Activated T-cell treated with anti-CD3 and anti-CD28 coated beads, Interleukin-2, amount 50 U/mL, for 72 hours (primary cell): ENCODE measurements at places on chromosomes 11 and 22. TPM values are rescaled to one million over a fixed set of nuclear protein-coding genes. Genes with fewer than 3 reads are reported as not detected.

- no peak for DNase-seq
Measured at GRCh38 chr11:132114185-132114584, 743.8 kb downstream of the NTM start.

DNA sequence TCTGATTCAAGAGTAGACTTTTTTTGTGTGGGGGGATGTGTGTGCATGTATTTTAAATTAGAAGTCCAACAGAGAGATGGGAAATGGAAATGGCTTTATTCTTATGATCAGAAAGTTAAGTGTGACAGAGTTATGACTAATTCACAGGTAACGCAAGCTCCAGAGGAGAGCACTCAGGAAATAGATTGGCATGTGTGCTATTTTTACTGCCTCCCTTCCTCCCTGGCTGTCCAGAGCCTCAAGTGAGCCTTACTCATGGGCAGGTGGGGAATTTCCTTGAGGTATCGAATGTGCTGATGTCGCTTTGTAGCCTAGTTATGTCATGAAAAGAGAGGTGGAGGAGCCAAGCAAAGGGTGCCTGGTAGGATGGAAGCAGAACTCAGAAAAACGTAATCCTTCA, 70.3 kb upstream of the BDNF start:
- DNase-seq, result no peak

- no peak for DNase-seq
Measured at GRCh38 chr22:42134100-42135020, 3.8 kb upstream of the CYP2D6 start.

- no peak for DNase-seq
Measured at GRCh38 chr11:132644520-132645239, 887.6 kb downstream of the OPCML start.

- DNase-seq, result no peak
Measured at GRCh38 chr22:34976474-34976873, 89.5 kb upstream of the ISX start.

DNA sequence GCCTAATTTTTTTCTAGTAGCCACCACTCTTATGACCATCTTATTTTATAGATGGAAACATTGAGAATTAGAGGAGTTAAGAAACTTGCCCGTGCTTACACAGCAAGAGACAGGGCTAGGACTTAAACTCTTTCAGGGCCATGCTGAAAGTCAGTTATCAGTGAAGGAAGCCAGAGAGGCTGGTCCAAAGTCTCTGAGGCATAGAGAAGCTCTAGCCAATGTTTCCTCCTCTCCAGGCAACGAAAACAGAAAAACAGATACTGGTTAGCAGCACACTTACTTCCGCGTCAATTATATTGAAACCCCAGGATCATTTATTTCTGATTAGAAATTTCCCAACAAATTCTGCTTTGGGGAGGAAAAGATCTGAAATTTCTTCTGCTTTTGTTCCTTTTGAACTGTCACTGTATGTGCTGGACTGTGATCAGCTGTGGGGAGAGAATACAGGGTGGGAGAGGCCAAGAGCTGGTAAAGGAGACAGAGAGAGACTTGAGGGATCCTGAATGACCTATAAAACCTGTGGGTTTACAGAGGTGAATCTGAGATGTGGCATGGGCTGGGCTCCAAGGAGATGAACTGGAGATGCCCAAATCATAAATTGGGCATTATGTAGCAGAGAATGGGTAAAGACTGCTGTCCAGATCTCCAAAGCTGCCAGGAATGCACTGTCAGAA, 37.5 kb upstream of the CAPRIN1 start:
- DNase-seq, result no peak

- no peak for DNase-seq
Measured at GRCh38 chr22:32828150-32828549, 26.6 kb downstream of the TIMP3 start.

DNA sequence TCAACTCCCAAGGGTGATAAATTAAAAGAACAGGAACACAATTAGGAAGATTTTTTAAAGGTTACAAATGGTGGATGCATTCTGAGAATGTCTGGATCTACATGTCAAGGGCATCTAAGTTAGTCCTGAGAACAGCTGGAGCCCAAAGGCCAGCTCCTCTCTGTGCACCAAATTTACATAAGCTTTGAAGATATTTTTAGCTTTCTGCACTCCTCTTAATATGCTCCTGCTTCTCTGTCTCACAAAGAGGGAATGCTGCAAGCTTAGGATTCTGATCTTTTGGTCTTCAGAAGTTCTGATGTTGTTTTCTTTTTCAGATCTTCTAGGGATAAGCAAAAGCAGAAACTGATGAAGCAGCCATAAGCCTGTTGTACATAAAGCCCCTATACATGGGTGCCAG, 309.8 kb upstream of the NCAM1 start:
- no peak for DNase-seq

- DNase-seq, result no peak
Measured at GRCh38 chr11:94650756-94651155, 83.6 kb downstream of the PIWIL4 start.

DNA sequence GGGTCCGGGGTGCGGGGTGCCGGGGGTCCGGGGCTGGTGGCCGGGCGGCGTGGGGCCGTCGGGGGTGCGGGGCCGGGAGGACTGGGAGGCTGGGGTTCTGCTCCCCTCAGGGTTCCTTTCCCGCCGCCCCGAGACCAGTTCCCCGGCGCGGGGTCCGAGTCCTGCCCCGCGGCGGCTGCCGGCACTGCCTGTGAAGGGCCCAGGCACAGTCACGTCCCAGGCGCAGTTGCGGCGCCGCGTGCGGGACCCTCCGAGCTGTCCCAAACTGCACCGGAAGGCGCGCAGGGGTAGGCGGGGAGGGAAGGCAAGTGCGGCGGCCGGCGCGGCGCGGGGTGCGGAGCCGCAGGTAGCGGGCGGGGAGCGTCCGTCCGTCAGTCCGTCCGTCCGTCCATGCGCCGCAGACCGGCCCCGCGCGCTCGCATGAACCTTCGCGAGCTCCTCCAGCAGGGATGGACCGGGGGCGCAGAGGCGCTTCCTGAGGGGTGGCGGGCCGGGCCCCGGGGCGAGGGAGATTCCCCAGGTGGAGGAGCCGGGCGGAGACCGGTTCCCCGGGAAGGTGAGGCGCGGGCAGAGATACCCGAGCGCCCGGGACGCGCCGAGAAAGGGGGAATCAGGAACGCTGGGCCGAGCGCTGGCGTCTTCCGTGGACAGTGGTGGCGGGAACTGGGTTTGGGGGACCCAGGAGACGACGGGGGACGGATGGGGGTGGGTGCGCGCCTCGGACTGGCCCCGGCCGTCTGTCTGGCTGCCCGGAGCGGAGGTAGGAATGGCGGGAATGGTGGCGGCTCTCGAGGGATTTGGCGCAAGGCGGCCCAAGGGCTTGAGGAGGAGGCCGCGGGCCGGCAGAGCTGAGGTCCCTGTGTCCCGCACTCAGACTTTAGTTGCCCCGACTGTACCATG, 3.1 kb upstream of the ADORA2A start:
- peak; percentile 64 for DNase-seq

DNA sequence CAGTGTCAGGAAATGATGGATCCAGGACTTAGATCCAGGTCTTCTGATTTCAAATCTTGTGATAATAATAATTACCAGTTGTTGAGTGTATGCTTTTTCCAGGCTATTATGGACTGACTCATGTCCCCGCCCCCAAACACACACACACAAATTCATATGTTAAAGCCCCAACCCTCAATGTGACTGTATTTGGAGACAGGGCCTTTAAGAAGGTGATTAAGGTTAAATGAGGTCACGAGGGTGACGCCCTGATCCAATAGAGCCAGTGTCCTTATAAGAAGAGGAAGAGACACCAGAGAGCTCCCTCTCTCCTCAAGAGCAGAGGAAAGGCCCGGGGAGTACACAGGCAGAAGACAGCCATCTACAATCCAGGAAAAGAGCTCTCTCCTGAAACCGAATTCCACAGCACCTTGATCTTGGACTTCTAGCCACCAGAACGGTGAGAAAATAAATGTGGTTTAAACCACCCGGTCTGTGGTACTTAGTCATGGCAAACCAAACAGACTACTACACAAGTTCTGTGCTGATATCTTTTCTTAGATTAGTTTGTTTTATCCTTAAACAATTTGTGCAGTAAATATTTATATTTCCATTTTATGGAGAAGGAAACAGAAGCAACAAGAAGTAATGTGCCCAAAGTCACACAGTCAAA, 8.2 kb downstream of the TMPRSS5 start:
- DNase-seq, result no peak

DNA sequence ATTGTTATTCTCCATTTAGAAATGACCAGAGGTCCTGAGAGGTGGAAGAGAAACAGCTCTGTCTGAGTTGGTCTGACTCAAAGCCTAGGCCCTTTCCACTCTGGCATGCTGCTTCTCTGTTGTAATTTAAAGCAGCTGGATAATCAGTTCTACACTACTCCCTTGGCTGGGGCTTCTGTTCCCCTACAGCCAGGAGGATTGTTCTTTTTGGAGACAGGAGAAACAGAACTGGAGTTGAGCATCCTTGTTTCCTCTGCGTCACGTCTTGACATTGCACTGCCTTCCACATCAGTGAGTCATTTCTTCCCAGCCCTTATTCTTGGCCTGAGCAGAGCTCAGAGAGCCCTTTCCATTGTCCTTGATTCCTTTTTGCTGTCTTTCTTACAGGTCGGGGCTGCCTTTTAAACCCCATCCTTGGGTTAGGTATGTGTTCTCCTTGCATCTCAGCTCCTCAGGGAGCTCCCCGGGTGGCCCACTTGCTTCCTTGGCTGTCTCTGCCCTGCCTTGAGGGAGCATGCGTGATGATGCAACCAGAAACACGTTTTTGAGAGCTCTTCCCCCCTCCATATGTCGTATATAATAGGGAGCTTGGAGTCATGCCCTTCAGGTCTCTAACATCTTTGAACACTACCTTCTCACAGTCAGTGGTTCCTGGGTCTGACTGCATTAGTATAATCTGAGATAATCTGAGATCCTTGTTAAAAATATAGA, 35.7 kb downstream of the CYB5R2 start:
- no peak for DNase-seq

DNA sequence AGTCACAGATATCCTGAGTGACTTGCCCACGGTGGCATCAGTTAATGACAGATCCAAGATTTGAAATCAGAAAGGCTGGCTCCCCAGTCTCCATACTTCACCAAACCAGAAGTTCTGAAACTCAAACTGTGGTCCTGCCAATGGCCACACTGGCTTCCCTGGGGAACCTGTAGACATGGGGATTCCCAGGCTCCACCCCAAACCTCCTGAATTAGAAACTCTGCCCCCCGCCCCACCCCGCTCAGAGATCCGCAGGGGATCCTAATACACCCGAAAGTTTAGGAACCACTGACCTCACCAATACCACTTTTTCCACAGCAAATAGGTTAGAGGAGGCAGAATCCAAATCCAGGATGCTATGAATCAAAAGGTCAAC, 15.3 kb downstream of the RTN4RL2 start:
- DNase-seq, result no peak

GRCh38 chr11:46896719-46897406, 21.5 kb downstream of the LRP4 start:
- DNase-seq, result no peak

DNA sequence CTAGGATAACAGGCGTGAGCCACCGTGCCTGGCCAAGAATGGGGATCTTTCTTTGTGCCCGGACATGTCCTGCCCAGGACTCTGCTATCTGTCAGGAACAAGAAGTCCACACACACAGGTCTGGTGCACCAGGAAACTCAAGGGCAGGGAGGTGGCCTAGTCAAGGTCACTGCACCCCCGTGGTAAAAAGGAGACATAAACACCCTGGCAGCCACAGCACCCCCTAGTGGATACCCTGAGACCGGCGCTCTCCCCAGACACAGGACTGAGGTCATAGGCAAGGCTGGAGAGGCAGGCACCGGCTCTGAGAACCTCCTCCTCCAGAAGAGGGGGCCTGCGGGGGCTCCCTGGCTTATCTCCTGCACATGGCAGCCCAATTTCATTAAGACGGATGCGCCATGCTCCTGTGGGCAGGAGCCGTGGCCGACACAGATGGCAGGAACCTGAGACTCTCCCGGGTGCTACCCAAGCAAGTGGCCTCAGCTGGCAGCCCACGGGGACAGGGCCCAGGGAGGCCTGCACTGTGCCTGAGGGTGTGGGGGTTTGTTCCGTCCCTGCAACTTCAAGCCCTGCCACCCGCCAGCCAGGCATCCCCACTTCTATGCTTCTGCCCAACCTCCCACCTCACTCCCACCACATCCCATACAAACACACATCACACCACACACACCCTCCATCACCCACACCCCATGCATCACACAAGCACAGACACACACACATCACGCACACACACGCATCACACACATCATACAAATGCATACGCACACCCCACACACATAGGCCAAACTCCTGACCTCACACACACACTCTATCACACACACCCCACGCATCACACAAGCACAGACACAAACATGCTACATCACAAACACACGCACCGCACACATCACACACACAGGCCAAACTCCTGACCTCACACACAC, 19.6 kb downstream of the MACROD1 start:
- DNase-seq, result peak; percentile 68

DNA sequence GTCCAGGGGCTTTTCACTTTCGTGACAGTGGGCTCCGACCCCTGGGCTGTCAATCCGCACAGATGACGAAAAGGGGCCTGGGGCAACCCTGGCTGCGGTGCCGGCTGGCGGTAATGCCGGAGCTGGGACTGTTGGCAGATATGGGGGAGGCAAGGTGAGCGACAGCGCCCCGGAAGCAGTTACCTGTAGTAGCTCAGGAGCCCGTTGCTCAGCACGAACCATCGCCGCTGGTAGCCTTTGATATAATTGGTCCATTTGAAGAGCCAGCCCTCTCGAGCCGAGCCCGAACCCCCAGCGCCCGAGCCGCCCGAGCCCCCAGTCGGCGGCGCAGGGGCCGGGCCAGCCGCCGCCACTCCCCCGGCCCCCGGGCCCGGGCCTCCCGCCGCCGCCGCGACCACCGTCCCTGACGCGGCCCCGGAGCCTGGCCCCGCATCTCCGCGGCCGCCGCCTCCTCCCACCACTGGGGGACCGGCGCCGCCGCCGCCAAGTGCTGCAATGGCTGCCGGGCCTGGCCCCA, 396 bp downstream of the OSBP start:
- peak; percentile 65 for DNase-seq

Gene CCDC157
- 3.7 TPM for total RNA-seq

Gene CYTH4
- total RNA-seq, result 71.9 TPM

Gene IGF2
- total RNA-seq, result 40.4 TPM

Gene CACNA1I
- 0.58 TPM for total RNA-seq

Gene OR5W2
- total RNA-seq, result not detected

Gene ABCC8
- not detected for total RNA-seq

Gene OR10S1
- total RNA-seq, result not detected

Gene LIF
- 67.9 TPM for total RNA-seq

Gene KCTD14
- 0.34 TPM for total RNA-seq

Gene ETS1
- total RNA-seq, result 713 TPM

Gene APOA1
- not detected for total RNA-seq

Gene PRG3
- not detected for total RNA-seq

Gene NCAPH2
- 120 TPM for total RNA-seq

Gene SYT12
- not detected for total RNA-seq

Gene CHADL
- 1.4 TPM for total RNA-seq
